ENCODE measurements at places on chromosomes 4 and X.
A peak's percentile ranks its signal among the peaks of the same experiment; 100 is the strongest.

DNA sequence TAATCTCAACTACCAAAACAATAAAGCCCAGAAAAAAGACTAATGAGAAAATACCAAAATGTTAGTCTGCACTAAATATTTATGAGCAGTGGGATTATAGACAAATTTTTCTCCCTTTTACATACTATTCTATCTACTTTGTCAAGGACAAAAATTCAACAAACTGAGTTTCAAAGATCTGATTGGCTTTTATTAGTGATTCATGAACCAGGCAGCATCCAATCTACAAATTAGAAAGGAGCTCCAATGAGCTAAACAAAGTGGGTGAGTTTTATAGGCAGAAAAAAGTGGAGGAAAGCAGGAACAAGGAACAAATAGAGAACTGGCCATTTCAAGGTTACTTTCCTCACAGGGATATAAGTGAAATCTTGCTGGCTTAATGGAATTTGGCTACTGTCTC is 24.4 kb upstream of the SH3KBP1 start:
- DNase-seq: no peak

DNA sequence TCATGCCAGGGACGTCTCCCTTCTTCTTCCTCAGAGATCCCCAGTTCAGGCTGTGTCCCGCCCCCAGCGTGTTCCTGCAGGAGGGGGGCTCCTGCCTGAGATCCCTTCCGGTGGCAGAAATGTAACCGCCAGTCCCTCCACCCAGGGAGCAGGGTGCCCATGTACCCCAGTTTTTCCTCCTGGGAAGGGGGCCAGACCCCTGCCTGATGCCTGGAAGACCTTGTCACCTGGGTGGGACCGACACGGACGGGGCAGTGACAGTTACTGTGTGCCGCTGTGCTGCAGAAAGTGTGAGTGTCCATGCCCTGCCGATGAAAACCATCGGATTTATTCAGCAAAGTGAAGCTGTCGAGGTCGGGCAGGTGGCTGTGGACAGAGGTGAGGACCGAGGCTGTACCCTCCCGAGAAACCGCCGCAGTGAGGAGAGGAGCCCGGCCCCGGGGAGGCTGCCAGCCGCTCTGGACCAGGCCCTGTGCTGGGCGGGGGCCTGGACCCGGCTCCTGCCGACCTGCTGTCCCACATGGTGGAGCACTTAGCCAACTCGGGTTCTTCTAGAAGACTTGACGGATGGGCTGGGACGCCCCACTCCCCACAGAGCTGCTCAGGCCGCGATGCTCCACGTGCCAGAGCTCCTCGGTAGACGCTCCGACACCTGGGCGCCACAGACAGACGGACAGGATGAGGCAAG is 36.7 kb upstream of the HMX1 start:
- DNase-seq: no peak

DNA sequence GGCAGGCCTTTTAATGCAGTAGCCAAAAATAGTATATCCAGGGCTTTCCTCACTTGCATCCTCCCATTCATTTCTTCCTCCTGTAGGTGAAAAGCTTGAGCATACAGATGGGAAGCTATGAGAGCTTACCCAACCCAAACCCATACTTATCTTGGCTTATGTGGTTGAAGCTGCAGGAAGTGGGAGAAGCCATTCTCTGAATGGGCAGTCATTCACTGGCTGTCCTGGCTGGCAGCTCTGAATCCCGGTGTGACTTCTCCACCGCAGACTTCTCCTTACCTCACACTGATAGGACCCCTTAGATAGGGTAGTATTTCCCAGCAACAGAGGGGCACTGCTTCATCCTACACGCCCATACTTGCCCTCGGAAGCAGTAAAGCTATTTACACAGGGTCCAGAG is 125.4 kb downstream of the AMMECR1 start:
- DNase-seq: no peak

- DNase-seq: no peak
These were observed 33.2 kb downstream of the ARHGAP10 start for GRCh38 chr4:147765121-147765529.

DNA sequence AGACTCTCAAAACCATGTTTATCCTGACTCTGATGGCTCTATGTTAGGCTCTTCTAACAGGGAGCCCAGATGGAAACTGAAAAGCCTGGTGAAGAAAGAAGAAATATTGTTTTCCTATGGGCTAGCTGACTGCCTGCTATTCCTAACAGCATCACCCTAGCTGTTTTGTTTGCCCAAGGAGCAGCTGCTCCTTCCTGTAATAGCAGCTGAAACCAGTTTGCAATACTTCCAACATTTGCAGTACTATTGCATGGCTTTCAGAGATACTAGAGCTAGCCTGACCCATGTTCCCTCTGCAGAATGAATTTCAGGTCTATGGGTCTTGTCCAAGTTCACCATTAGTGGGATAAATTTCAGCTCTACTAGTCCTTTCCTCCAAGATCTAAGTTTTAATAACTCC is 495.2 kb downstream of the INPP4B start:
- DNase-seq: no peak

- DNase-seq: no peak
These were observed 1506.3 kb downstream of the ADGRL3 start for GRCh38 chr4:62706423-62706822.

GRCh38 chr4:102008711-102009110 is 218.2 kb downstream of the BANK1 start:
- DNase-seq: no peak

DNA sequence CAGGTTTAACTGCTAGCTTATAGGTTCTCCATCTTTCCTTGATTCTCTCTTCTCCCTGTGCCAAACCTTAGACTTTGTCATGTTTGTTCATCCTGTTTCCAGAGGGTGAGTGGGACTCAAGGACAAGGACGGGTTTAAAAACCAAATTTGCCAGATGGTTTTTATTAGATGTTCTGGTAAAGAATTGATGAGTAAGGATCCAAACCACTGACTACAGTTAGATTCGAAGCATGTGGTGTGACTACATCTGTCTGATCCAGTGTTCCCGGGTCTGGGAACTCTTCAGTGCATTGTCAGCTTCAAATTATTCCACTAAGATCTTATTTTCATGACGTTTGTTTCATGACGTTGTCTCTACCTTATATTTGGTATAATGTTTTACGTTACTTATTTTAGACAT is 37.5 kb downstream of the MTMR1 start:
- DNase-seq: no peak

GRCh38 chrX:33178690-33179089 is 32.7 kb downstream of the DMD start:
- DNase-seq: no peak

- no peak for DNase-seq
These were observed 84.1 kb downstream of the CPZ start for GRCh38 chr4:8676676-8677075.

DNA sequence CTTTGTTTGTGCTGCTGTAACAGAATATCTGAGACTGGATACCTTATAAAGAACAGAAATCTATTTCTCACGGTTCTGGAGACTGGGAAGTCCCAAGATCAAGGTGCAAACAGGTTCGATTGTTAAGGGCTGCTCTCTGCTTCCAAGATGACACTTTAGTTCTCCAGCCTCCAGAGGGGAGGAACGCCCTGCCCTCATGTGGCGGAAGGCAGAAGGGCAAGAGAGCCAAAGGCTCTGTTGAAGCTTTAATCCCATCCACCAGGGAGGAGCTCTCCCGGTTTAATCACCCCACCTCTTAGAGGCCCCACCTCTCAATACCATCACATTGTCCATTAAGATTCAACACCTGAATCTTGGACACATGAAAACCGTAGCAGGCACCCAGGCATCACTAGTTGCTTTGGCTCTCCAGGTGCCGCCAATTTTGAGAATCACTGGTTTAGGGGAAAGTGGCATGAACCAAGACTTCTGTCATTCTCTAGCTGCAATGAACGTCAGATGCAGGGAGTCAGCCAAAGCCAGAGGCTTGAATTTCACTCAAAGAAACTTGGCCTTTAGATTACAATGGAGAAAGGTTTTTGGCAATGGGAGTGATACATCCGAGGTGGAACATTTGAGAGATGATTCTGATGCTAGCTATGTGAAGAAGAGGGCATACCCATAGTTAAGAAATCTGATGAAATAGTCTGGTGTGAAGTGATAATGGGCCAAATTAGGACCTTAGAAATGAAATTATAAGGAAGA is 15.7 kb downstream of the FHL1 start:
- peak; percentile 49 for DNase-seq

DNA sequence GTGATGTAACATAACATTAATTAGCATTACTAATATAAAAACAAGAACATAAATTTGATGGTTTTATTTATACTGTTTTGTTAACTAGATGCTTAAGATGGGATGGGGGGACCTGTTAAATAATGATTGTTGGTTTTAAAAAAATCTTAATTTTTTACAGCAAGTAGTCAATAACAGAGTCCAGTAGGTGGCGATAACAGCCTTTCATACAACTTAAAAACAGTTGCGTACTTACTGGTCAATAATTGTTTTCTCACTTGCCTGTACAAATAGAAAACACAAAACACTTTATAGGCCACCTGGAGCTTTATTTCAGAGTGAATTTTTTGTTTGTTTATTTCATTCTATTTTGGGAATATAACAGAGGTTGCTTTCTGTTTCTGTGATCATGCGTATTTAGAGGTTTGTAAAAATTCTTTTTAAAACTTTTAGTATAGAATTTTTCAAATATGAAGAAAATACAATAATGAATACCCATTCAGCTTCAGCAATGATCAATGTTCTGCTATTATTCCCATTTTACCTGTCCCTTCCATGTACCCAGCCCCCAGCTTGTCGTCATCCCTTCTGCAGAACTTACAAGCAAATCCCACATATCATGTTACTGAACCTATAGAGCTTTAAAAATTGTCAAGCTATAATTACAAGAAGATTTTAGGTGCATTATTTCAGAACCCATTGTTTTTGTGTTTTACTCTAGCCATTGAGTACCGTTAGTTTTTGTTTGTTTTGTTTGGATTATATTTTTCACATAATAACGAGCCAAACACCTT is 97.1 kb downstream of the MRPL1 start:
- peak; percentile 66 for DNase-seq

DNA sequence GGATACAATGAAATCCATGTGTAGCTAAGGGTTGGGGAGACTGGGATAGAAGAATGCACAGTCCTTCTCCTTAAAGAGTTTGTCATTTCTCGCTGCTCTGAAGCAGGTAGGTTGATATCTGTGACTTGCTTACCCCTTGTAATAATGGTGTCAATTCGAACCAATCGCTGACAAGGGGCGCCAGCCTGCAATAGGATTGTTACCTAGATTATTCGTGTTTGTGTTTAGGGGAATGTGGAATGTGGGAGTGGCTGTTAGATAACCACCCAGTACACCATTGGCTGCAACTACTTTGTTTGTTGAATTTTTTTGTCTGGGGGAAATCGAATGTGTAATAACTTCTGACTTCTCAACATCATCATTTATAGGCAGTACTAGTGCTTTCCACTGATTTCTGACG is 141.6 kb downstream of the LARP7 start:
- no peak for DNase-seq

DNA sequence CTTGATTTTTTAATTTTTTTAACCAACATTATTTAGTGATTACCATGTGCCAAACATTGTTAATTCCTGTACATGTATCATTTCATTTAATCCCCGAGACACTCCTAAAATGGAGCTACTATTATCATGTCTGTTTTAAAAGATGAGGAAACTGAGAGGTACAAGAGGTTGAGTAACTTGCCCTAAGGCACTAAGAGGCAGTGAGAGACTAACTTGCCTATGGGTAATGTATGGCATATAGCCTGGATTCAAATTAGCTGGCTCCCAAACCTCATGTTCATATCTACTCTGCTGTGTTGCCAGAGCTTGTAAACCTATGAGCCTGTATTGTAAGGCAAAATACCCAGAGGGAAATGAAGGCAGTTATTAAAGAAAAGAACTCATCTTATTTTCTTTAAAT is 443.6 kb downstream of the IL15 start:
- DNase-seq: no peak

DNA sequence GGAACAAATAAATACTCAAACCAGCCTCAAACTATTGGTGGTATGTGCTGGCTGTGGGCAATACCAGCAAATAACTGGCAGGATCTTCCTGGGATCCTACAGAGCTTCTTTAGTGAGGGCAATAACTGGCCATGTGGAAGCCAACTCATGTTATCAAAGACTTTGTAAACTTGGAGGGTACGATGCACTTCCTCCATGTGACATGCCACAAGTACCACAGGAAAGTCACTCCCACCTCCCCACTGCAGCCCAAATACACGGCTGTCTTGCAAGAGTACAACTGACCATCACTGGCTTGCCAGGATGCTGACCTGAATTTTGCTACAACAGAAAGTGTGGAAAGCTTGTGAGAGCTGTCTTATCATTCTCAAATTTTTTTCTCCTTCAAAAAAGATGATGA is 93.3 kb upstream of the MAML3 start:
- DNase-seq: no peak

DNA sequence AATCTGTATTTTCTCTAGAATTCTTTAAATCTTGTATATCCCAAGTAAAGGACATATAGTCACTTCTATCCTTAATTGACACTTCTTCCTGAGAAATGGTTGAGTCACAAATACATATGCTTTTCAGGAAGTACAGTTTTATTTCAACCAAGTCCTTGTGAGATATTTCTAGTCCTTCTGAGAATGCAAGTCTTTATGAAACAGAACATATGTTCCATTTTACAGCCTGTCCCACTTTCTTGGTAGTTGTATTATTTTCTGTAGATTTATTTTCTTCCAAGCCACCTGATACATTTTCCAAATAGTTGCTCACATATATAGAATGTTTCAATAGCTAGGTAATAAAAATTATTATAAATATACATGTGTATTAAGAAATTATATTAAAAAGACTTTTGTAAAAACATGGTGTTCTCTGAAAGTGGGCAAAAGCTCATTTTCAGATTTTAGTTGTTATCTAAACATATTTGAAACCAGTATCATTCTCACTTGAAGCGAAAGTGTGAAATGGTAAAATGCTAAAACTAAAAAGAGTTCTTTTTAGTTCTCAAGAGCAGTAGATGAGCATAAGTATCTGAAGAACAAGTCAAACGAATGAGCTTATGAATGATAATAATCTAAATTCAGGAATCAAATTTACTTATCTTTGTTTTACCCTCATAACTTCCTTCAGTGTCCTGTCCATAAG is 468.0 kb downstream of the EPHA5 start:
- no peak for DNase-seq

DNA sequence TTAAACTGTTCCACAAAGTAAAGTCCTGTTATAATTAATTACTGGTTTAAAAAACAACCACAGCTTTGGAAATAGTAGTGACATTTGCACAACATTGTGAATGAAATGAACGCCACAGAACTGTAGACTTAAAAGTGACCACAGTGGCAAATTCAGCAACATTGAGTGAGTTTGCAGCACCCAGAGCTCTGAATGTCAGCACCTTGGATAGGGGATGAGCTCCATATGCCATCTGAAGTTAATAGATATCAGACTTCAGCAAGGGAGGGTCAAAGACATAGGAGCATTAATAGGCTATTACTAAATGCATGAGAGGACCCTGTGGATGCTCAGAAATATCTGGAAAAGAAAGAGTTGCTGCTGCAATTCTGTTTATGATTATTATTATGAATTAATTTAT is 55.3 kb upstream of the KCNIP4 start:
- no peak for DNase-seq

DNA sequence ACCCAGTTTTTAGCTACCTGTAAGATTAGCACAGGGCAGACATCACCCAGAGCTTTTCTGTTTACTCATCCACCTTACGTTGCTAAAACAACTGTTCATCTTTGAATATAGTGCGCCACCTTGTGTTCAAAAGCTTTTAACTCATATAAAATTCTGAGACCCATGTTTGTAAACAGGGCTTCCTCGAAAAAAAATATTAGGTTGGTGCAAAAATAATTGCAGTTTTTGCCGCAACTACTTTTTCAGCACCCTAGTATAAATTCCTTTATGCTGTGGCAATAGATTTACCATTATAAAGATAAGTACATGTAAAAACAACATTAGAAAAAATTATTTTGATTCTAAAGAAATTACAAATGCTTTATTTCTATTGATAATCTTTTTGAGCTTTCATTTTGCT is 147.9 kb downstream of the LRBA start:
- DNase-seq: peak; percentile 70

Data from SW480 (cell line).